ENCODE measurements at places on chromosomes 1 and 21.
A peak's percentile ranks its signal among the peaks of the same experiment; 100 is the strongest.

DNA sequence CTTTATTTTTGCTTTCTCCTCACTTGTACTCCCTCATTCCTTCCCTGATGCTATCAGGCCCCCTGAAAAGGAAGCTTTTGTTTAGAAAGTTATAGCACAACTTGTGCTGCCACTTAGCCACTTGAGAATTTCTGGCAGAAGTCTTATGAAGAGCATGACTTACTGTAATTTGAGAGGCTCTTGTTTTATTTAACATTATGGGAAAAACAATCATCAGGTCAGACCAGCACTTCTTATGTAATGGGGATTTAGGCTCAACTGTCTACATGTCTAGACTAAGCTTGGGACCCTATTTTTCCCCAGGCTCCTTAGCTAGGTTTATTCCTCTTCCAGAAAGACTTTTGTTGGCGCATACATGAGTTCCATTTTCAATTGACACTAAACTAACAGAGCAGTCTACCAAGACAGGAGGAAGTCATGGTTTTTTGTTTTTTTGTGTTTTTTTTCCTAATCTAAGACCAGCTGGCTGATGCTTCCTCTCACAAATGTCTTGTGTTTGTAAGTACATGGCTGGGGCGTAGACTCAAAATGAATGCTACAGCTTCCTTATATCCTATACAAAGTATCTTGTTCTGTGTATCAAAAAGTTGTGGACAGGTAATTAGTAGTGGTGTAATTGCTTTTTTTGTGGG lies 31.5 kb downstream of the TNFSF4 start:
- ATAC-seq = no peak

- ATAC-seq = no peak
These were observed 323.4 kb upstream of the VAMP3 start for GRCh38 chr1:7447736-7448135.

- ATAC-seq = peak; percentile 85
These were observed 46.4 kb downstream of the COL6A1 start for GRCh38 chr21:46027851-46028493.

DNA sequence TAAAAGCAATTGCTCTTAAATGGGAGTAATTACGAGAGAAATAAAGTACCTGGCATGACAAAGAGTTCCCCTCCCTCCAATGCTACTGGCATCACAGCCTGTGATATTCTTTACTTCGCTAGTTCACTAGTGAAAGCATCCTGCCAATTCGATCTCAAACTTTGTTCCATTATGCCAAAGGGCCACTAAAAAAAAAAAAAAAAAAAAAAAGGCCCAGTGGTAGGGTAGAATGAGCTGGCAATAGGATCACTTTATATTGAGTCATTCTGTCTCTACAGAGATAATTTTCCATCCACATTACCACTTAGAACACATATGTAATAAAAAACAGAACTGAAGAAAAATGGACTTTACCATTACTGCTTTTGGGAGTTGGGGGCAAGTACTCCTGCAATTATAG lies 11.2 kb downstream of the PUM1 start:
- peak; percentile 68 for ATAC-seq

- no peak for ATAC-seq
These were observed 311.4 kb downstream of the BARHL2 start for GRCh38 chr1:90405726-90406125.

- ATAC-seq = no peak
These were observed 63.4 kb upstream of the BCL10 start for GRCh38 chr1:85339656-85340399.

GRCh38 chr1:231354330-231355020 lies 16.4 kb downstream of the SPRTN start:
- ATAC-seq = no peak

DNA sequence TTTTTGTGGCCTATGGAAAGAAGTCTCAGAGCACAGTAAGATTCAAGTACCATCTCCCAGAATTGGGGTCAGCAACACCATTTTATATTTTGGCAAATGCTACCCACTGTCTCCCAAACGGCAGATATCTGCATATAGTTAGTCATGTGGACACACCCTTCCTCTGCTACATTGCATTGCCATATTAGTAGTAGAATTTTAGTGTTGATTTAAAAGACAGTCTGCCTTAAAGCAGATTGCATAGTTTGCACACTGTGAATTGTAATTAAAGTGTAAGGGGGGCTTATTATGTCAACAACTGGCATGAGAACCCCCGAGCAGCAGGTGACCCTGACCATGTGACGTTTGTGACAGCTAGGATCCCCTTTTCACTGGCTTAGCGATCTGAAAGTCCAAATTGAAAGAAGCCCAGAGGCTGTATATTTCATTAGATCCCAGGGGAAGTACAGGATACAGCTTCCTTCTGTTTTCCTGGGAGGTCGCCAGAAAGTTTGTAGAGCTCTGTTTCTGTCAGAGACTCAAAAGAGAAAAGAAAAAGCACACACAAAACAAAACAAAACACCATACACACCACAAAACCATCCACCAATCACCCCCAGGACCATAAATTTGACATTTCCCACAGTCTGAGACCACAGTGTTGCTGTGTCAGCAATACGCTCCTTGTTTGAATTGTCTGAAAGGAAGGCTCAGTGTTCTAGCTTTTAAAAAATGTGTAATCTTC lies 172.4 kb downstream of the NFIA start:
- peak; percentile 61 for ATAC-seq

- ATAC-seq = no peak
These were observed 73.6 kb upstream of the LRRC8B start for GRCh38 chr1:89451011-89451410.

- ATAC-seq = no peak
These were observed 33.5 kb downstream of the CSMD2 start for GRCh38 chr1:34131396-34132160.
